NCI-H146 (cell line): ENCODE measurements at places on chromosomes 7 and 10.

DNA sequence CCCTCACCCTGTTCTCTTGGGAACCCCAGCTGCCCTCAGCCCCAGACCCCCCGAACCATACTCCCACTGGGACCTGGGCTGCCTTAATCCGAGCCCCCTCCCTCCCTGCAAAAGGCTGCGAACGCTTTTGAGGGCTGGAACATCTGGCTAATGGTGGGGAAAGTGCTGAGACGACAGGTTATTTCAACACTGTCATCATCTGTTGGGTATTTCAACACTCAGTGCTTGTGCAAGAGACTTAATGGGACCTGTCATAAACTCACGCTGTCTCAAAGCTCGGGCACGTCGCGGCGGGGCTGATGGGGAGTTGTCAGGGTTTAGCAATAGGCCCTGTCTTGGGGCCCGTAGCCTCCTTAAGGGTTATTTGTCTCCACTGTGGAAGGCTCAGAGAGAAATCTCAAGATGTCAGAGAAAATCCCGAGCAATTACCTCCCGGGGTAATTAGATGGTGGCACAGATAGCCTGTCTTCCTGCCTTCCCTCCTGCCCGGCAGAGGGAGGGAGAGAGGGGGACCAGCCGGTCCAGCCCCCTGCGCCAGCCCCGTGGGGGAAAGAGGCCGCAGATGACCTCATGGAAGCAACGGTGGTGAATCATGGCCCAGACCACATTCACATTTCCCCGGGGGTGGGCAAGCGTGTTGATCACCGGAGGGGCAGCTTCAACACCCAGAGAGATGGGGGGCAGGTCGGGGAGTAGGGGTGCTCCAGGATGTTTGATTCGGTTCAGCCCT, 88.7 kb upstream of the MYL10 start:
- DNase-seq: no peak

DNA sequence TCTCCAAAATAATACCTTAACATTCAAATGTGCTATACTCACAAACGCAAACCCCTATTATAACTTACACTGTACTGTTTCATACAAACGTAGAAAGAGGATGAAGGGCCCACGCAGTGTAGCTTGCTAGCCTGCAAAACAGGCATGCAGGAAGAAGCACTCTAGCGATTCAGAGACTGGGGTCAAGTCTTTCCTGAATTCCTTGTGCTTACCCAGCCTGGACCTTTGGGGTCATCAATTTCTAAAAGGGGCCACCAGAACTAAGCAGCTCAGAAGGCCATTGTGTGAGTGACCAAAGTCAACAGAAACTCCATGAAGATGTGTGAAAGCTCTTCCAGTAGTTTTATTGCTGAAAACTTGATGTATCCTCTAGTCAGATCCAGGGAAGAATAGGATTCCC, 111.9 kb downstream of the SVIL start:
- DNase-seq: no peak

DNA sequence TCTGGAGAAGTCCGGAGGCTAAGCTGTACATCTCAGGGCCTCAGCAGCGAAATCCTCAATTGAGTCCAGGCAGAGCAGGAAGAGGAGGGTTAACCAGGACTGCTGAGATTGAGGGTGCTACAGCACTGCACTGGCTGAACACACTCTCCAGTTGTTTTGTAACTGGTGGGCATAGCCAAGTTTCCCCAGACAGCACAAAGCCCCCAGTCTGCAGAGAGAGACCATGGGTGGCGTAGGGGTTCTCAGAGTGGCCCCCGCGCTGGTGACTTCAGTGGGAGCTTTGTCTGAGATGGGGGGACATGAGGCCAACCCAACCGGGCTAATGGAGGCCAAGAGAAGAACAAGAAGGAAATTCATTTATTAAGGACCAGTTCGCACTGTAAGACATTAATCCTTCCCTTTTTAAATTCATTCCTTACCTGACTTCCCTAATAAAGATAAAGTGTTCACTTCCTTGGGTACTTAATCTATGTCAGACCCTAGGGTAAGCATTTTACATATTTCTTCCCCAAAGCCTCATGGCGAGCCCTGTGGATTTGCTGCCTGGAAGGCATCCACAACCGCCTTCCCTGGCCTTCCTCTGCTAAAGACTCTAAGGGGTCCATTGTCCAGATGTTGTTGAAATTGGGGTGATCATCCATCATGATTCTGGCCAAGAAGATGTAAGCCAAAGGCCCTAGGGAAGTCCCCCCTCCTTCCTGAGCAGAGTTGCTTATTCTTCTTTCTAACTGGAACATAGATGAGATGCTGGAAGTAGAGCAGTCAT, 121.4 kb upstream of the CHST15 start:
- DNase-seq: no peak

DNA sequence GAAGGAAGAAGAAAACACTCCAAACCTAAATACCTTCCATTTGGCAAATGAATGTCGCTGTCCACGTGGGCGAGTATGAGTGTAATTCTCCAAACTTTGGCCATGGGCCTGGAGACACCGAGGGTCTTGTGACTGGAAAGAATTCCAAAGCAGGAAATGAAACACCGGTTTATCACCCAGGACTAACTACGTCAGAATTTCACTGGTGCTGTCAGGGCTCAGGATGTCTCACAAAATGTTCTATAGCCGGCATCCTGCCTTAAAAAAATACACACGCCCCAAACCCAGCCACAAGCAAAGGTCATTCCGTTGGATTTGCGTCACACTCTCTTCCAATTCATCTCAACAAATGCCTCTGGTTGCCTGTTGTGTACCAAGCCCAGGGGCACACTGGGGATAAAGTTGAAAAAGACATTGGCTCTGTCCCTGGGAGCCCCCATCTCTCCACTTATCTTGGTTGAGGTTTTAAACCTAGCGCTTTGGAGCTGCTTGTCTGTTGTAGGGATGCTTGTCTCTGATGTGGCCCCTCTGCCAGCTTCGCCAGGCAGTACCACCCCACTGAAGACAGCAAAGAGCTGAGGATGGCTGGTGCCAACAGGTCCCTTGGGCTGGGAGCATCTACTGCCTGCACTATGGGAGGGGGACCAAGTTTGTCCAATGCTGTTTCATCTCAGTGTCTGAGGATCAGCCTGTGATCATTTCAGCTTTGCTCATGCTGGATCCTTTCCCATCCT, 31.2 kb downstream of the GSTO2 start:
- no peak for DNase-seq

DNA sequence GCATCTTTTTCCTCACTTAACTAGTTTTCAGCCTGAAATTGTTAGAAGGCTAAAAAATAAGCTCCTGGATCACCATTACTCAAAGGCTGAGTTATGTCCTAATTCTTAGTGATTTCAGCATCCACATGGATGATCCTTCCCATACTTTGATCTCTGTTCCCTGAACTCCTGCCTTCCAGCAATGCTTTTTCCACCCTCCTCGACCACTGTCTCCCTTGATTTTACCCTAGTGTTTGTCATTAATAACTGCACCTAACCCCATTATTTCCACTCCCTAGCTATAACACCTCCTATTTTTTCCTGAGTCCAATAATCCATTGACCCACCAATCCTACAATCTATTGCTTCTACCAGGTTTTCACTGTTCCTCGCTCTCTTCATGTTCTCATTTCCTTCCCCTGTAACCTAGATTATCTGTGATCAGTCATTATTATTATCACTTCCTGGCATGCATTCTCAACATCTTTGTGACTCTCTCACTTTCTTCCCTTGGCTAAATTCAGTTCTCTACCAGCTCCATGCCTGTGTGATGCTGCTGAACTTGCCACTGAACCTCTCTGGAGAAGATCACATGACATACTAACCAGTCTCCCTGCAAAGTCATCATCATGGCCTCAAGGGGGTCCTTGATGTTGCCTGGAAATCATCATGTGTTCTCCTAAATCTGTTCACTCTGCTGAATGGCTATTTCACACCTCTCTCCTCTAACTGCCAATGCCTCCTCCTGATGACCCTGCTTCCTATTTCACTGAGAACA, 6.5 kb upstream of the CALU start:
- DNase-seq: no peak

- no peak for DNase-seq
Observed at GRCh38 chr7:133076142-133076541, 5.7 kb downstream of the CHCHD3 start.

DNA sequence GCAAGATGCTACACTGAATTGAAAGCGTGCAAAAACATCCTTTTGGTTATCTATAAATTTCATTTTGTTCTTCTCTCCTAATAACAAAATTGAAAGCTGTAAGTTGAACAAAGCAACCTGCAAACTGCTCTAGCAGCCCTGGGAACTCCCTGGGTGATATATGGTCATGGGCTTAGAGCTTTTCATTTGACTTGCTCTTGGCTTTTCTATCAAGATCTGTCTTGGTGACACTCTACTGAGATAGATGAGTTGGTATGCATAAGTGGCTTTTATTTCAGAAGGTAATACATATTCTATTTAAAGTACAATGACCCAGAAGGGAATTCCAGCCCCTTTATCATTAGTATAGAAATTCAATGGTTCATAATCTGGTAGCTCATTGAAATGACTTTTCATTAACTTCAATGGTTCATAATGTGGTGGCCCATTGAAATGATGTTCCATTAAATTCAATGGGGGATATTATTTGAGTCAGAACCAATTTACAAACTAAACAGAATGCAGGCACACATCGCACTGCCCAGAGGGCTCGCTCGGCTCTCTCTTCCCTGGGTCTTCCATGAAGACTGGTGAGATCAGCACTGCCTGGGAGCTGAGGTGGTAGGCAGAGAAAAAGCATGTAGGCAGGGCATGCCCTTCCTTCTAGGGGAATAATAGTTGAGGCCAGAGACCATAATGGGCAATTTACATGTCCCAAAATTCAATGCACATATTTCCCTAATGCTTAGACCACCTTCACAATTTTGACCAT, 10.1 kb upstream of the KCNMA1 start:
- DNase-seq: peak; percentile 48

GRCh38 chr7:105890290-105890997, 14.0 kb upstream of the ATXN7L1 start:
- DNase-seq: no peak

DNA sequence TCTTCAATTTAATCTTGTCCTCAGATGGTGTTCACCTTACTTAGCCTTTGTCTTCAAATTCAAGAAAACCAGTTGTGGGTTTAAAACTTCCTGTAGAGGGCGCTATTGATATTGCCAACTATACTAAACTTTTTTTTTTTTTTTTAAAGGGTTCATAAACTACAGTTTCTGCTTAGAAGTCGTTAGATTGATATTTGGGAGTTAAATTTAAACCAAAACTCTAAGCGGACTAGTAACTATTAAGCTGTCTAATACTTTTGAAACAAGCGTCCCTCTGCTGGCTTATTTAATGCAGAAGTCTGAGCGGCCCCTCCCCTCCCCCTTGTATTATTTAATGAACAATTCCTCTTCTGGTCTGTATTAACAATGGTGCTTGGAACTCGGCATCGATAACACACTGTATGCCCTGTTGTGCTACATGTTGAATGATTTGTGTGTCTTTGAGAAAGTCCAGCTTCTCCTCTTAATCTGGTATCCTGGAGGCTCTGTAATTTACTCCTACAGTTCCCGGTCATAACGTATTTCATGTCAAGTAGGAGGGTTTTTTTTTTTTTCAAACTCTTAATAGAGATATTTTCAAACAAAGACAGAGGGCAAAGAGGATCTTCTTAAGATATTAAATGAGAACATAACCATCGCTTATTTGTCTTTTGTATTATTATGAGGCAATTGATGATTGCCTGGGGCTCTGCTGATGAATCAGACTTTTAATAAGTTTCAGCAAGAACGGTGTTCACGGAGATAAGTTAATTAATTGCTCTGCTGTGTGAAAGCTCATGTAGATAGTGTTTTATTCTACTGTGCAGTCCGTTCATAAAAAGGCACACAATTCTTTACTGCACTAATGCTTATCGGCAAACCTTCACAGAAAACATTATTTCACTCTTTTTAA, 22.6 kb upstream of the CREB5 start:
- peak; percentile 63 for DNase-seq

DNA sequence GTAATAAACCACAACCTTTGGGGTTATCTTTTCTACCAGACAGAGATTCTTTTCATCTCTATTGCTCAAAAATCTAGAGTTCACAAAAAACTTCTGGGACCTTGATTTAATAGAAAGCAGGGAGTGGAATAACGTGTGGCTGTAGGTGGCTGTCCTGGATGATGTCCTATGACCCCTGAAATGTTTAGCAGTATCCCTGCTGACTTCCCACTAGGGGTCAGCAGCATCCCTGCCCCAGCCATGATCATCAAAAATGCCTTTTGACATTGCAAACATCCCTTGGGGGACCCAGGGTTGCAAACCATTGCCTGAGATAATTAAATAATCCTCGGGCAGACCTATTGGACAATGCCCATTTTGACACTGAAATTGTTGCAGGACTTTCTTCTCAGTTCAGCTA, 177.1 kb downstream of the USP6NL start:
- peak; percentile 47 for DNase-seq

- DNase-seq: no peak
Observed at GRCh38 chr10:77587416-77587790, 50.2 kb downstream of the KCNMA1 start.

DNA sequence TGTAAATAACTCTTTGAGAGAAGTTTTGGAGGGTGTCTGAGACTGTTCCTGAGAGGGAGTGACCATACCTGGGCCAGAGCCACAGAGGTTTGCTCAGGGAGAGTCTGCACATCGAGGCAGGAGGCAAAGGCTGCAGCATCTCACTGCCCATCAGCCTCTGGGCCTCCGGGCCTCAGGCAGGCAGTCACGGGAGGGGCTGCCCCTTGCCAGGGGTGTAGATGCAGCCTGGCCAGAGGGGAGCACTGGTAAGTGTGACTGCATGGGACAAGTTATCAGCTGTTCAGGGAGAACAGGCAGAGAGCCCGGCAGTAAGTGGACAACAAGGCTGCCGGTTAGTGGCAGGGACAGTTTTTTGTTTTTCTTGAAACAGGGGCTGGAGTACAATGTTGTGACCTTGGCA, 55.9 kb downstream of the ZNF467 start:
- DNase-seq: no peak

GRCh38 chr7:11748884-11749283, 83.1 kb downstream of the THSD7A start:
- DNase-seq: no peak

DNA sequence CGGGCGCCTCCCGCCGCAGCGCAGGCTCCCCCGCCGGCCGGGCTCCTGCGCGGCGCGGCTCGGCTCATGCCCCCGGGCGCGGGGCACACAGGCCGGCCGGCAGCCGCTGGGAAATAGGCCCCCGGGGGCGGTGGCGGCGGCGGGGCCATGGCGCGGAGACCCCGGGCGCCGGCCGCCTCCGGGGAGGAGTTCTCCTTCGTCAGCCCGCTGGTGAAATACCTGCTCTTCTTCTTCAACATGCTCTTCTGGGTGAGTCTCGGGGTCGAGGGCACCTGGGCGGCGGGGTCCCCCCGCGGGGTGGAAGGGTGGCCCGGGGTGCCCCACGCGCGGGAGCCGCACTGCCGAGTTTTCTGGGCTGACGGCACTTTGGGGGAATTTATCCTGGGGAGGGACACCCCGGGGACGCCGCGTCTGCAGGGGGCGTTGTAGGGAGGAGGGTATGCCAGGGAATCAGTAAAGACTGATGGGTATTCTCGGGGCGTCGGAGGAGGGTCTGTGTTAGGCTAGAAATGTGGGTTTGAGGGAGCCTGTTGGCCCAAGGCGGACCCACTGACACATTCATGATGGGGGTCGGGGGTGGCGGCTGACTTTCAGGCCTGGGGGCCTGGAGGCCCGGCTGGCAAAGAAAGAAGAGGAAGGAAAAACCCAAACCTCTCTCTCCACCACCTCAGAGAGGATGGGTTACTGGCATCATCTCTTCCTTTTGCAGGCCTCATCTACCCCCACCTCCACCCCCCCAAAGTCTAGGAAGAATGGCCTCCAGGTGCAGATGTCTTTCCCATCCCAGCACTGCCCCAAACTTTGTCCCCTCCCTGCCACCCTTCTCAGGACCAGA, 544 bp downstream of the TSPAN33 start:
- DNase-seq: no peak

- DNase-seq: no peak
Observed at GRCh38 chr7:91559947-91560346, 295.7 kb downstream of the FZD1 start.
